Esophagus squamous epithelium (tissue), 5 donors: ENCODE measurements at places on chromosomes 6 and 20. TPM values are rescaled to one million over a fixed set of nuclear protein-coding genes. Genes with fewer than 3 reads are reported as not detected.

The PRDM13 gene
- total RNA-seq, result not detected

The DSN1 gene
- total RNA-seq, result 11.5 TPM

The SEC23B gene
- 37.6 TPM for total RNA-seq

The COL9A1 gene
- total RNA-seq, result not detected

The EPPIN gene
- total RNA-seq, result not detected

The MCCD1 gene
- total RNA-seq, result not detected

The PKIB gene
- total RNA-seq, result 4.5 TPM

The CD109 gene
- total RNA-seq, result 42.5 TPM

DNA sequence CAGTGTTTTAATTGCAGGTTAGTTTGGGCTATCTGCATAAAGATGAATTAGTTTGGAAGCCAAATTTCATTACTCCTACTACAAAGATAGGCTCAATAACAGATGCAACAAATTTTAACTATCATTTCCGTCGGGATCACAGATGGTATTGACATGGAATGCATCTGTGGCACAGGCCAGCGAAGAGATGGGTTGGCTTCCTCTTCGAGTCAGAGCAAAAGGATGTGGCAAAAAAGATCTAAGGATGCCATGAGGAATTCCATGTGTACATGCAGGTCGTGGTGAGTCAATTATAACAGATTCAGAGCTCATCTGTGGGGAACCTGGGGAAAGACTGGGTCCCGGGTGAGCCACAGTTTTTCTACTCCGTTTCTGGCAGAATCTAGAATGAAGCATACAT lies 83.0 kb upstream of the CITED2 start:
- H3K36me3 ChIP-seq, result no peaks in the 10 kb centered on the region
- DNase-seq, result no peak
- no peaks in the 10 kb centered on the region for H3K27me3 ChIP-seq
- no peak overlapping the region for H3K27ac ChIP-seq

- H3K4me3 ChIP-seq, result no peak overlapping the region
- H3K27me3 ChIP-seq, result no peaks in the 10 kb centered on the region
- no peaks in the 10 kb centered on the region for H3K4me1 ChIP-seq
- no peaks in the 10 kb centered on the region for H3K36me3 ChIP-seq
Observed at GRCh38 chr6:6969761-6970223, 138.0 kb upstream of the RREB1 start.

GRCh38 chr6:165191461-165191860 lies 117.9 kb downstream of the C6orf118 start:
- no peak for DNase-seq
- H3K4me1 ChIP-seq, result no peaks in the 10 kb centered on the region
- no peaks in the 10 kb centered on the region for H3K36me3 ChIP-seq
- H3K27me3 ChIP-seq, result no peaks in the 10 kb centered on the region

DNA sequence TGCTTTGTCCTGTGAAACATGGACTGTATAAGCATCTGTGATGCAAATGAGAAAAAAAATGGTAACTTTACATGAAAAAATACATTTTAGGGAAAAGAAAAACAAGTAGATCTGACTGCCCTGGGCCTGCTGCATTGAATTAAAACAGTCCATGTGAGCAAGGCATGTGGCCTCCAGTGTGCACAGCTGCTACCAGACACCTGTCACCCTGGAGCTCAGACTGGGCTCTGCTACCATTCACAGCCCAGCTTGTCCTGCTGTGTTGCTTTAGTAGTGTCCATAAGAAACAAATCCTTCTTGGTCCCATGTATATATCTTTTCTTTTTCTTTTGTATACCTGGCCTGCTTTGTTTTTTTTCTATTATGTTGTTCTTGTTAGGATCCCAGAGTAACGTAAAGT lies 315.9 kb downstream of the NKAIN2 start:
- H3K27ac ChIP-seq, result no peak overlapping the region
- no peak for DNase-seq
- no peaks in the 10 kb centered on the region for H3K27me3 ChIP-seq
- no peak overlapping the region for H3K4me3 ChIP-seq
- no peaks in the 10 kb centered on the region for H3K4me1 ChIP-seq

DNA sequence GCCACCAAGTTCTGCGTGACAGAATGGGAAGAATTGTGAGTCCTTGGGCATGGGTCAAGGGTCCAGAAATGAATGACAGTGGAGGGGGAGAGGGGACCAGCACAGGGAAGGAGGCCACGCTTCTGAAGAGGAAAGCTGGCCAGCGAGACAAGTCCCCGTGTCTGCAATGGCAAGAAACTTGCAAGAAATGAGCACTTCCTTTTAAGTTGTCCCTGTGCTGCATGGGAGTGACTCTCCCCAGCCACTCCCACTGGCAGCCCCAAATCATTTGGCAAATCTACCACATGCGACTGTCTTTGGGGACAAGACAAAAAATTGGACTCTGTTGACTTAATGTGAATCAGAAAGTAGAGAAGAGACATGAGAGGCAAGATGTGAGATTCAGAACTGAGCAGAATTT lies 242.2 kb upstream of the RREB1 start:
- no peaks in the 10 kb centered on the region for H3K27me3 ChIP-seq
- no peaks in the 10 kb centered on the region for H3K36me3 ChIP-seq
- no peak overlapping the region for H3K4me3 ChIP-seq

DNA sequence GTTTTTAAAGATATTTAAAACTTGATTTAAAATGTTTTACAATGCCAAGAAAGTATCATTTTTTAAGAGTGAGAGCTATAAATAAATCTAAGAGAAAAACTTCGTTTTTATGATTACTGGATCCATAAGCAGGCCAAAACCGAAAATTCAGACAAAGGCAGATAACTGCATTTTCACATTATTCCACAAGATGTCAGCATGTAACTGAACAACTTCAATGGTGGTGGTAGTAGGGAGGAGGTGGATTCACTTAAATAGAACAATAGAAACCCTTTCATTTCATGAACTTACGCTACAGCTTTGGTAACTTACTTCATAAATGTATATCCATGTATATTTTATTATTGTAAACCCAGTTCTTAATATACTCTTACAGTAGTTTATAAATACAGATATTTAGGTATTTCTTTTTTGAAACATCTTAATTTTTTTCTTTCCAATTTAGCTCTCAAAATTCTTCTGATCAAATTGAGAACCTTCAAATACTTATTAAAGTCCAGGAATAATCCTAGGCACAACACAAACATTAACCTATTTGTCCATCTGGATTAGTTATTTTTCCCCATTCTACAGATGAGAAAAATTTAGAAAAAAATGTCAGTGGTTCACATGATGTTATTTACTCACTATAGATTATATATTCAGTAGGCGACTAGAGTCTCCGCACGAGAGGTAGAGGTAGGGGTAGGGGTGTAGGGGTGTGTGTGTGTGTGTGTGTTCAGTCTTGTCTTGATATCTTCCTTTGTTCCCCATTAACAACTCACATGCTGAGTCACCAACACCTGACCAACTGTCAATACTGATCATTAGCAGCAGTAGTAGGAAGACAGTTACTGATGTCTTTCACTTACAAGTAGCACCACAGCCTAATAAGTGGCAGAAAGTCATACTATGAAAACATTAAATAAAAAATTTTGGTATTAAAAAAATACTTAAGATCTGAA lies 111.5 kb downstream of the ARHGAP18 start:
- H3K27ac ChIP-seq, result no peak overlapping the region
- DNase-seq, result no peak

- H3K4me1 ChIP-seq, result no peaks in the 10 kb centered on the region
- no peak for DNase-seq
- H3K27ac ChIP-seq, result no peak overlapping the region
- no peaks in the 10 kb centered on the region for H3K36me3 ChIP-seq
- no peaks in the 10 kb centered on the region for H3K27me3 ChIP-seq
Observed at GRCh38 chr6:39590871-39591393, 134.3 kb downstream of the KIF6 start.

DNA sequence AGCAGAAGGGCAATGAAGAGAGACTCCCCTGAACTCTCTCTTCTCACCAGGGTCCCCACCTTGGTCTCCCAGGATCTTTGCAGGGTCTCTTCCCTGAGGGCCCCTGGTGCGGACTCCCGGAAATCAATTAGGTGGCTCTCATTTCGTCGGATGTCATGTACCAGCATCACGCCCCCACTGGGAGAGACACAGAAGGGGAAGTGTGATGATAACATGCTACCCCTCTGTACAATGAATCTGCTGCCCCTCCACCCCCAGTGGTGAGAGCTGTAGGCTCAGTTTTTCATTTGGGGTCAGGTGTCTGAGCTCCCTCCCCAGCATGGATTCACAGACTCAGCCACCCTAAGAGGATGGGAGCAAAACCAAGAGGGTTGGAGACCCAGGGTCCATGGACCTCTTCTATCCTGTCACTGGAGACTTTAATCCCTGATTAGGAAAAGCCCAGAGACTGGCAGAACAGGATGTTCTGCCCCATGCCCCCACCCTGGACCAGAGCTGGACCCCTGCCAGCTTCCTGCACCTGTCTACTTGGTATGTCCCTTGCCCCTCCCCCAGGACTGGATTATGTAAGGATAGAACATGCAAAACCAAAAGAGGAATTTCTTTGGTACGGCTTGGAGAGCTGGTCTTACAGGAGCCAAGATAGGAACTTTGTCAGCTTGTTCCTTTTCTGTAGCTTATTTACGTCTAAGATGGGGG lies 11.1 kb downstream of the GGT7 start:
- DNase-seq, result no peak
- no peaks in the 10 kb centered on the region for H3K27me3 ChIP-seq
- H3K4me1 ChIP-seq, result no peaks in the 10 kb centered on the region

GRCh38 chr6:140360651-140361050 lies 986.2 kb upstream of the CITED2 start:
- no peaks in the 10 kb centered on the region for H3K27me3 ChIP-seq
- no peak for DNase-seq
- no peak overlapping the region for H3K4me3 ChIP-seq
- no peaks in the 10 kb centered on the region for H3K4me1 ChIP-seq

- H3K36me3 ChIP-seq, result no peaks in the 10 kb centered on the region
- H3K4me1 ChIP-seq, result no peaks in the 10 kb centered on the region
- no peak for DNase-seq
- H3K27ac ChIP-seq, result no peak overlapping the region
Observed at GRCh38 chr6:51619042-51619799, 468.2 kb downstream of the PKHD1 start.

DNA sequence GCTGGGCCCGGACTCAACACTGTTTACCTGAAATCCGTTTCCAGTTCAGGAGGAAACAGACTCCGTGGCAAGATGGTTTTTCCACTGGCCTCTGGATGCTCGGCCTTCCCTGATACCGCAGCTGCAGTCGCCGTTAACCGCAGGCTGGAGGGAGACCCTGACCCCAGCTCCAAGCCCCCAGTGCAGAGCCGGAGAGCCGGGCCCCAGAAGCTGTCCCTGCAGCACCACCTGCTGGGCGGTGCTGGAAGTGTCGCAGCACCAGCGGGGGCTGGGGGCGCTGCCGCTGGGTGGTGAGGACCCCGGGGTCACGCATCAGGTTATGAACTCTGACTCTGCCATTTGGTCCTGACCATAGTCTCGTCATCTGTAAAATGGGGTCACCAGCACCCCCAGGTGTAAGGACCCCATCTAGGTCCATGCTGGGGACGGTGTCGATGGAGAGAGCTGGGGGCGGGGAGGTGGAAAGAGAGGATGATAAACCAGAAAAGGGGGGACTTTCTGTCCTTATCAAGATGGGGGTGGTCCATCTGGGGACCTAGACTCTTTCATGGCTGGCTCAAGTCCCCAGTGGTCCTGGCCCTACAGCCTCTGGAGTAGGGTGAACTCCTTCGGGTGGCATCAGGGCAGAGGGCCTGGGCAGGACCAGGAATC lies 20.8 kb upstream of the CHRNA4 start:
- H3K4me1 ChIP-seq, result no peaks in the 10 kb centered on the region
- H3K36me3 ChIP-seq, result no peaks in the 10 kb centered on the region

GRCh38 chr6:33419580-33420490 lies at the start of gene SYNGAP1:
SYNGAP1 (plus strand) TSS chr6:33420065; CDS start chr6:33420265, 200 bp downstream.
- no peak for DNase-seq
- H3K4me1 ChIP-seq, result peaks cover 69% of the 10 kb centered on the region
- peak within 1 kb of the TSS; percentile 96 for H3K27ac ChIP-seq
- H3K27me3 ChIP-seq, result no peaks in the 10 kb centered on the region

GRCh38 chr6:158417760-158418098 lies 105.5 kb downstream of the TULP4 start:
- H3K4me3 ChIP-seq, result no peak overlapping the region
- DNase-seq, result no peak
- no peaks in the 10 kb centered on the region for H3K27me3 ChIP-seq
- H3K27ac ChIP-seq, result no peak overlapping the region

- H3K27me3 ChIP-seq, result no peaks in the 10 kb centered on the region
- H3K4me1 ChIP-seq, result no peaks in the 10 kb centered on the region
- no peak for DNase-seq
- H3K4me3 ChIP-seq, result no peak overlapping the region
Observed at GRCh38 chr6:131122007-131122406, 13.3 kb upstream of the AKAP7 start.

DNA sequence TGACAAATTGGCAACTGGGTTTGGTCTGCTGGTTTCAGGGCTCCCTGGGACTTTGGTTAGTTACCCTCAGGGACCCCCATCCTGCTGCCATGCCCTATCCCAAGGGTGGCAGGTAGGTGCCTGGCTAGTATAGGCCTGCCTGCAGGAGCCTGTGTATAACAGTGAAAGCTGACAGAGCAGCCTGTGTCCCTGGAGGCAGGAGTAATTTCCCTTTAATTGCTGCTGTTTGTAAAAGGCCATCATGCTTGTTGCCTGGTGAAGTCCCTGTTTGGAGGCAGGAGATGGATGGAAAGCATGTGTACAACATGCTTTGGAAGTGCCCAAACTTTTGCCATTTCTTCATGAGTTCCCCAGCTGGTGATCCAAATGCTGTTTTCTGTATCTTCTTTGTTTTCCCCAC lies 30.1 kb downstream of the CMTR1 start:
- no peak overlapping the region for H3K27ac ChIP-seq
- H3K36me3 ChIP-seq, result peaks cover 17% of the 10 kb centered on the region
- DNase-seq, result no peak
- H3K4me1 ChIP-seq, result no peaks in the 10 kb centered on the region
- H3K4me3 ChIP-seq, result no peak overlapping the region
- no peaks in the 10 kb centered on the region for H3K27me3 ChIP-seq

DNA sequence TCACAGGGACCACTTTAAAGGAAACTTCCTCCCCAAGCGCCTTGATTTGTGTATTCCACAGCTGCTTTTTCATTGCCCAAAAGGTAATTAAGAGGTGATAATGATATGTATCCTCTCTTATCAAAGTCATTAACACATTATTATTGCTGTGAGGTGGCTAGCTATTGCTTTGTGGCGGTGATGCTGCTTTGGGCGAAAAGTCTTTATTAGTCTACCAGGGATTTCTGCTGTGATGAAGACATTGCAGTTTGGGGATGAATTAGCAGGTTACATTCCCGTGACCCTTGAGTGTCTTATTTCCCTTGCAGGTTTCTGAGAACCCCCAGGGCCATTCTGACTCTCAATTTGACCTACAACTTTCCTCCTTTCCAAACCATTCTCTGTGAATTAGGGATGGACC lies 143.4 kb upstream of the SOX4 start:
- no peaks in the 10 kb centered on the region for H3K4me1 ChIP-seq
- no peaks in the 10 kb centered on the region for H3K36me3 ChIP-seq
- no peaks in the 10 kb centered on the region for H3K27me3 ChIP-seq
- no peak overlapping the region for H3K27ac ChIP-seq
- no peak for DNase-seq
- H3K4me3 ChIP-seq, result no peak overlapping the region

GRCh38 chr6:20978151-20978614 lies 443.9 kb downstream of the CDKAL1 start:
- H3K4me3 ChIP-seq, result no peak overlapping the region
- H3K36me3 ChIP-seq, result no peaks in the 10 kb centered on the region
- no peak overlapping the region for H3K27ac ChIP-seq
- no peaks in the 10 kb centered on the region for H3K4me1 ChIP-seq
- no peak for DNase-seq

GRCh38 chr20:49859011-49859410 lies 46.4 kb downstream of the SLC9A8 start:
- H3K27ac ChIP-seq, result no peak overlapping the region
- H3K4me3 ChIP-seq, result no peak overlapping the region
- H3K4me1 ChIP-seq, result no peaks in the 10 kb centered on the region
- no peaks in the 10 kb centered on the region for H3K36me3 ChIP-seq
- DNase-seq, result no peak
